Activated naive CD8-positive, alpha-beta T cell treated with anti-CD3 and anti-CD28 coated beads, Interleukin-2, amount 50 U/mL, for 16 hours (primary cell): ENCODE measurements at places on chromosomes 4 and X.
A peak's percentile ranks its signal among the peaks of the same experiment; 100 is the strongest.

DNA sequence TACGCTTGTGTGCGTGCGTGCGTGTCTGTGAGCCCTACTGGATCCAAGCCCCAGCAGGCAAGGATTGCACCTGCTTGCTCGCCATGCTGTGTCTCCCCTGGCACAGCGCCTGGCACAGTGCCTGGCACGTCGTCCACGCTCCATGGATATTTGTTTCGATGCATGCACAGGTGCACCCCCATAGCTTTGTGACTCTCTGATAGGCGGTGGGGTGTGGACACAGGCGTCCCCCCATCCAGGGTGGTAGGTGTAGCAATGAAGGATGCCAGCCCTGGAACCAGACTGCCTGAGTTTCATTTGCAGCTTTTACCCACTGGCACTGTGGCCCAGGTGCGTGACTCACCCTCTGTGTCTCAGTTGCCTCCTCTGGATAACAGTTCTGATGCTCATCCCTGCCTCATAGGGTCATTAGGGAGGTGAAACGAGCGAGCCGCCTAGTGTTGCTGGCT lies 20.2 kb downstream of the PIGG start:
- DNase-seq, result no peak

GRCh38 chr4:158560284-158560683 lies 38.6 kb downstream of the RXFP1 start:
- DNase-seq, result no peak

DNA sequence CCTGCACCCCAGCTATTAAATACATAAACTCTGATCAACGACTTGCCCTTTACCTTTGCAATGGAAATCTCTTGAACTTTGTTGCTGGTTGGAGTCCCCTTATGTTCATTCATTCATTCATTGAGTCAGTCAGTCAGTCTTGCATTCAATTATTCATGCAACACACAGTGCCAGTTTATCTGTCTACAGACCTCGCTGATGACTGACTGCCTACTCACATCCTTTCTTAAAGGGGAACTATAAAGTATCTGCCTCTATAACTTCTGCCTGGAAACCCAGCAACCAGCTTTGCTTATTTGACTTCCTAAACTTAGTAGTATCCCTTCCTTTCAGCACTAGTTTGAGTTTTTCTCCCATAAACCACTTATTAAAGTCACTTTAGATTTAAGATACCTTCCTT lies 620.8 kb upstream of the ADGRL3 start:
- no peak for DNase-seq

DNA sequence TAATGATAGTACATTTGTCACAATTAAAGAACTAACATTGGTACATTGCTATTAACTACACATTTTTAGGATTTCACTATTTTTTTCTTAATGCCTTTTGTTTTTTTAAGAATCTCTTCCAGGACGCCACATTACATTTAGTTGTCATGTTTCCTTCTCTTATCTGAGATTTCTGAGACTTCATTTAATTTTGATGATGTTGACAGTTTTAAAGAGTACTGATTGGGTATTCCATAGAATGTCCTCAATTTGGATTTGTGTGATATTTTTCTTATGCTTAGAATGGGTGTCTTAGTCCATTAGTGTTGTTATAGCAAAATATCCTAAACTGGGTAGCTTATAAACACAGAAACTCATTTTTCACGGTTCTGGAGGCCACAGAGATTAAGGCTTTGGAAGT lies 1095.5 kb upstream of the LCORL start:
- DNase-seq, result no peak

GRCh38 chr4:170949084-170949483 lies 859.3 kb upstream of the AADAT start:
- DNase-seq, result no peak

DNA sequence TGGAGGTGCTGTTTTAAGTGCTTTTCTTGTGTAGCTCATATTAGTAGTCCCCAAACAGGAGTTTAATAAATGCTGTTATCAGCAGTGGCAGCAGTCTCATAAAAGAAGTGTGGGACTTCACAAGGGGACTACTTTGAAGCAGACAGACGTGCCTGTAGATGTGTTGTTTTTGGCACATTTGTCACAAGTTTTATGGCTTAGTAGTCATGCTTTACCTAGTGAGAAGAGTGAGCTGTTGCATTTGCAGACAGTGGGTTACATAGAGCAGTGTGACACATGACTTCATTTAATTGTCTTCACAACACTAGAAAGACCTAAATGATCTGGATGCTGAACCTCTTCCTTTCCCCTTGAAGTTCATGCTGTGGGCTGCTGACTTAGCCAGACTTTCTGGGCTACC lies 149.5 kb upstream of the MBNL3 start:
- no peak for DNase-seq

DNA sequence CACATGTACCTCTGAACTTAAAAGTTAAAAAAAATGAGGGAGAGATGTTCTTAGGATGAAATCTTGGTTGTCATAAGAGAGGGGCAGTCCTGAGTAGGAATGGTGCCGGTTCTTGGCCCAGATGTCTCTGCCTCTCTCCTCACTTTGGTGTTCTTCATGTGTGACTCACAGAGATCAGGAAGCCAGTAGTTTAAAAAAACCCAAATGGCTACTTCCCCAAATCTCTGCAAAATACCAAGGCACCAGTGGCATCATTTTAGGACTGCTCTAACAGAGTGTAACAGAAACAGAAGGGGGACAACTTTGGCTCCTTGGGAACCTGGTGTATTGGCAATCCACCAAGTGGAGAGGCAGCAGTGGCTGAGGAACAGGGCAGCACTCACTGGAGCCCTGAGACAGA lies 116.8 kb downstream of the SCD5 start:
- DNase-seq, result no peak

DNA sequence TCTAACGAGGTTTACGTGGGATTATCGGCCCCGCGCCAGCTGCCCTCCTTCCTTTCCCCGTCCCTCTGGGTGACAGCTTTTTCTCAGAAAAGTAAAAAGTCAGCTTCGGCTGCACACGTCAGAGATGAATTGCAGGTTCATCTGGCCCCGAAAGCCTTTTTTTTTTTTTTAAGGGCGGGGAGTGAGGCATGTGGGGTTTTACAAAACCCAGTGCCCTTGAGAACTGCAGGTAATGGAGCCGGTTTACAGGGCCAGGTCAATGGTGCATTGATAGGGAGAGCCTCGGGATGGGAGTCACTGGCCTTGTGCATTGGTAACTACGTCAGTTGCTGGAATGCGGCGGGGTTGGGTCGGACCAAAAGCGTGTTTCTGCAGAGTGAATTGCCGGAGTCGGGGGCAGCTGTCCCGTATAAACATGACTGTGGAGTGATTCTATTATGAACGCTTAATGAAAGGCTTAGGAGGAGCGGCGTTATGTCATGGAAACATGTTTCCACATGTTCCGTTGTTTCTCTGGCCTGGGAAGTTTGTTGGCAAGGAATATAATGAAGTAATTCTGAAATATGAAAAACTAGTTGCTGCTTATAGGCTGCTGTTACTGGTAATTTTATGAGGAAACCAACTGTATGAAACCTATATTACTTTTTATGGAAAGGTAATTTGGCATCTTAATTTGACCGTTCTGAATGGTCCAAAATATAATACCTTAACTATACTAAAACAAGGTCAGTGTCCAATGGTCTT lies 1.1 kb downstream of the HSPA4L start:
- DNase-seq, result no peak

GRCh38 chr4:161702287-161702686 lies 461.5 kb downstream of the FSTL5 start:
- no peak for DNase-seq

DNA sequence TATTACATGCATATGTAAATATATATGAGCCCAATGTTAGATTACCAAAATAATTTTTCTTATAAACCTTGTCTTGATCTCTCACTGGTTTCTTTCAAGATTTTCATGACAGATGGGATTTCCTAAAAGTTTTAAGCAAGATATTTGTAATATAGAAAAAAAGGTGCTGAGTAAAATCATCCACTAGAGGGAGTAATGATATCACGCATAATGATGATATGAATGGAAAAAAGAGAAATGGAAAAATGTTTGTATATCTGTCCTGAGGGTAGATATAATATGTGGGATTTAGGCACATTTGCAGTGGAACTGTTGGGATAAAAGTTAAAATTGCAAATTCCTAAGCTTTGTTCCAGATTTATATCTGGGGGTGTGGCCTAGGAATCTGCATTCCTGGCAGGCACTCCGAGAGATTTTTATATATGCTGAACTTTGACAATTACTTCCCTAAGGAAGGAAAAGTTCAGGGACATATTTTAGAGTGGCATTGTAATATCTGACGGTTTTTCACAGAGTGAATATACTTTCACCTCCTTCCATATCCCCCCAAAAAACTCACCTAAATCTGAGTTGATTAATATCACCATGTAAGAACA lies 60.5 kb downstream of the TMA16 start:
- DNase-seq, result no peak

DNA sequence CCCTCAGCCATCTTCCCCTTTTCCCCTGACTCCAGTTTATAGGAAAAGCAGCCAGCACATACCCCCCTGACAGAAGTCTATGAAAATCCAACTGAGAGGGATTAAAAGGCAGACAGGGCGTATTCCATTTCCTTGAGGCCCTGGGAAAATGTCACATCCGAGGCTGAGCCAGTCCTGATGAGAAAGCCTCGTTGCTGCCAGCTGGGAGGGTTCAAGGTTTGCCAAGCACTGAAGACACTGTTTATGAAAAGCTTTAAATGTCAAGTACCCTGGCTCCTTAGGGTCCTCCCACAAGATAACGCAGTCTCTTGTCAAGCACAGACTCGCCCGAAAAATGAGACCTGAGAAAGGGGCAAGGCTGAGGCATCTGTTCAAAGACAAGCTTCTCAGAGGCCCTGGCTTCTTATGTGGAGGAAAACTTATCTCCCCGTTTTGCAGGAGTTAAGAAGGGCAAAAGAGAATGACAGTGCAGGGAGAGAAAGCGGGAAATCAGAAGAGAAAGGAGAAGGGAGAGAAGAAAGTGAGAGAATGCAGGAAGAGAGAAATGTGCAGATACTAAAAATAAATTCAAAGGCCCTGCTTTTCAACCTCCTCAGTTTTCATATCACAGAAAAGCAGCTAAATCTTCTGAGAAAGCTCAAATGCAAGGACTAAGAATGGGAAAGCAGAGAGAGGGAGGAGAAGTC lies 44.7 kb downstream of the SCD5 start:
- no peak for DNase-seq

DNA sequence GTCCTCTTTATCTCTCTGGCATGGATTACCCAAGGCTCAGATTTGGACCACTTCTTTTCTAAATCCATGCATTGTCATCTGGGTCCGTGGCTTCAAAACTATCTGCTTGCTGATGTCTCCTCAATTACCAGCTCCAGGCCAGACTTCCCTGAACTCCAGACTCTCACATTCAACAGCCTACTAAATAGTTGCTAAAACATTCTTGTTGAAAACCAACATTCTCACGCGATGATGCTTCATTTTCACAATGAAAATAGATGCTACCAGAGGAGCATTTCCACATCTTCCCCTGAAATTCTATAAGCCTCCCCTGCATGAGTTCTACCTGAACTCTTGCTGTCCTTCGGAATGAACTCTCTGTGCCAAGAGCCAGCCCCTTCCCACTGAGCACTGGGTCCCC lies 5.2 kb upstream of the TLR6 start:
- no peak for DNase-seq

DNA sequence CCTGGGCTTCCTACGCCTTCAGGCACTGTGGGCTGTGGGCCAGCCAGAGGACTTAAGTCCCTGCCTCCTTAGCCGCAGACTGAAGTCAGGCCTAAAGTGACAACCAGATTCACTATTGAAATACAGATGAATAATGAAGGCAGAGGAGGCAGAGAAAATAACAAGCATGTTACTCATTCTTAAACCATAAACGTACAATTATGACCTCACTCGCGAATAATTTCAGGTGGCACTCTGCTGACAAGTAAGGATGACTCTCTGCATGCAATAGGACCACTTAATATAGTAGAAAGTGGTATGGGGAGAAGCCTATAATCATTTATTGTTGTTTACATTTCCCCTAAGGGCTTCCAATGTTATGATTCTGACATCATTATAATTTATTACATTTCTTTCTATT lies 409.2 kb upstream of the FGF13 start:
- DNase-seq, result no peak

GRCh38 chrX:115553171-115553570 lies 7.8 kb upstream of the PLS3 start:
- DNase-seq, result no peak

- no peak for DNase-seq
These were observed 21.0 kb upstream of the BMP15 start for GRCh38 chrX:50889582-50889981.

- DNase-seq, result no peak
These were observed 6.8 kb upstream of the CD99 start for GRCh38 chrX:2684256-2684655.

- DNase-seq, result peak; percentile 15
These were observed 16.4 kb downstream of the TCEANC start for GRCh38 chrX:13669246-13669737.

GRCh38 chr4:3679851-3680311 lies 86.3 kb upstream of the ADRA2C start:
- DNase-seq, result no peak

DNA sequence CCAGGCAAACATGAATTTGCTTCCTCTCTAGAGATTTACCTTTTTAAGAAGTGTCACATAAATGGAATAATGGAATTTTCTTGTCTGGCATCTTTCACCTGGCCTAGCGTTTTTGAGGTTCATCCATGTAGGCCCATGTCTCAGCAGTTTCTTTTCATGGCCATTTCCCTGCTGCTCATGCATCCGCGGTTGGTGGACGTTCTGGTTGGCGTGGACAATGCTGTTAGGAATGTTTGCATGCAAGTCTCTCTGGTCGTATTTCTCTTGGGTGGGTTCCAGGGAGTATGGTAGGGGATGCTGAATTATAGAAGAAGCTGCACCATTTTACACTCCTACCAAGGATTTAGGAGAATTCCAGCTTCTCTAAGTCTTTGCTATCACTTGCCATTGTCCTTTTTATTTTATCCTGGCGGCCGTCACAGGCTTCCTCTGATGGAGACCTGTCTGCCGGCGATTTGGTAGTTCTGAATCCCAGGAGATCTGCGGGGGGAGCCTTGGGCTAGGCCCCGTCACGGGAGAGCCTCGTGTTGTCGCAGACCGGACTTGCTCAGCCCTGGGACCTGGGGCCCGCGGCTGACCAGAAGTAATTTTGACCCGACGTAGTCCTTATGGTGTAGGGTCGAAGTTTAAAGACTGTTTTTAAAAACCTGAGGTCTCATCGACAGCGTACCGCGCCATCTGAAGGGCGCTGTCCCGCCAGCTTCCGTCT lies 56.9 kb upstream of the TADA2B start:
- no peak for DNase-seq

- no peak for DNase-seq
These were observed 74.4 kb upstream of the PLAC1 start for GRCh38 chrX:134732676-134733075.
